ENCODE measurements at places on chromosomes 13 and 19. TPM values are rescaled to one million over a fixed set of nuclear protein-coding genes. Genes with fewer than 3 reads are reported as not detected.

Gene KLC3
- not detected for total RNA-seq

GRCh38 chr13:109802936-109803335, 16.6 kb upstream of the IRS2 start:
- no peak for DNase-seq

GRCh38 chr13:39345982-39346381, 257.0 kb downstream of the LHFPL6 start:
- no peak for DNase-seq

- DNase-seq, result no peak
These were observed 4.8 kb downstream of the NR2F6 start for GRCh38 chr19:17240826-17241399.

Gene ZNF98
- total RNA-seq, result not detected

- no peak for DNase-seq
These were observed 1.8 kb downstream of the HDGFL2 start for GRCh38 chr19:4473763-4474513.

Gene ATP8A2
- 0.86 TPM for total RNA-seq

DNA sequence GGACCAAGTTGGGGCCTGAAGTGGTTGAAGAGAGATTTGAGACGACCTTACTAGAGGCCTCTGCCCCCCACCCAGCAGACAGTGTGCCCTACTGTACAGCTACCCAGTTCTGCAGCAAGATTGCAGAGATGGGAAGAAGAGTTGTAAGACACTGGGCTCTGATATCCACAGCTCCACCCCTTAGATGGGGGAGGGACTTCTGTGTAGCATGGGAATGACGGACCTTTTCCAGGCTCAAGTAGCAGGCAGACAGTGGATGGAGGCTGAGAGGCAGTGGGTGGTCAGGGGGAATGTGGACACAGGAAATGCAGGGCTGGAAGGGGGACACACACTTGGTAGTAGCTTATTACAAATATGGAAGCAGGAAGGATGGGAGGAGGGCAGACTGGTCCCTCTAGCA, 13.0 kb downstream of the LRFN3 start:
- DNase-seq, result no peak

DNA sequence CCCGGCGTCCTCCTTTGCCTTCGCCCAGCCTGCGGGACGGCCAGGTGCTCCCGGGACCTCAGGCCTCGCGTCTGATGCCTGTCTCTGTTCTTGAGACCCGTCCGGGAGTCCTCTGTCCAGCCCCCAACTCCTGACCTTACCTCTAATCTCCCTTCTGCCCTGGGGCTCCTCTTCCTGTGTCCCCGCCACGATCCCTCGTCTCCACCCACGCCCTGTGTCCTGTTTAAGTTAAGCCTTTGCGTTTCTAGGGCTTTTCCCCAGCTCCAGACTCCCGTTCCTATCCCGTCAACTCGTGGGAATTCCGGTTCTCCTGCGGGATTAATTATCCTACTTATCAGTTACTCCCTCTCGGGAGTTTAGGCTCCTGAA, 686 bp downstream of the LENG8 start:
- DNase-seq, result no peak

DNA sequence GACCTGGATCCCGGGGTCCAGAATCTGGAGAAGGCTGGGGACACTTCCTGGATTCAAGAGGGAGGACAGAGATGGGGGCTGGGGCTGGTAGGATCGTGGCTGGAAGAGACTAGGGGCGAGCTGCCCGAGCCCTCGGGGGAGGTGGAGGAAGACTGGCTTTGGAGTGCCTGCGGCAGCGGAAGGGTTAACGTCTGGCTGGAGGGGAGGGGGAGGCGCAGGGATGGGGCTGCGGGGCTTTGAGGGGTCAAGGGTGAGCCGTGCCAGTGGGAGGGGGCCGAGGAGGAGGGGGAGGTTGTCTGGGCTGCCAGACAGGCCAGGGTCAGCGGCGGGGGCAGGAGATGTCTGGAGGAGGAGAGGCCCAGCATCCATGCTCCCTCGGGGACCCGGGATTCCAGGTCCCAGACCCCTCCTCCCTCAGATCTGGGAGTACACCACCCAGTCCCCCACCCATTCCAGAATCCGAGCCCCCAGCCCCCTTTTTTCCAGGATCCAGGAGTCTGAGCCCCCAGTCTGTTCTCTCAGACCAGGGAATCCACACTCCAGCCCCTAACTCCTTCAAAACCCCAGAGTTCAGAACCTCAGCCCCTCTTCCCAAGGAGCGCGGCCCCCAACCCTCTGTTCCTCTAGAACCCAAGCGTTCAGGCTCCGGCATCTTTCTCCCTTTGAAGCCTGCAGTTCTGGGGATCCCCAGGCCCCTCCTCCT, 3.2 kb upstream of the SPACA6 start:
- no peak for DNase-seq

DNA sequence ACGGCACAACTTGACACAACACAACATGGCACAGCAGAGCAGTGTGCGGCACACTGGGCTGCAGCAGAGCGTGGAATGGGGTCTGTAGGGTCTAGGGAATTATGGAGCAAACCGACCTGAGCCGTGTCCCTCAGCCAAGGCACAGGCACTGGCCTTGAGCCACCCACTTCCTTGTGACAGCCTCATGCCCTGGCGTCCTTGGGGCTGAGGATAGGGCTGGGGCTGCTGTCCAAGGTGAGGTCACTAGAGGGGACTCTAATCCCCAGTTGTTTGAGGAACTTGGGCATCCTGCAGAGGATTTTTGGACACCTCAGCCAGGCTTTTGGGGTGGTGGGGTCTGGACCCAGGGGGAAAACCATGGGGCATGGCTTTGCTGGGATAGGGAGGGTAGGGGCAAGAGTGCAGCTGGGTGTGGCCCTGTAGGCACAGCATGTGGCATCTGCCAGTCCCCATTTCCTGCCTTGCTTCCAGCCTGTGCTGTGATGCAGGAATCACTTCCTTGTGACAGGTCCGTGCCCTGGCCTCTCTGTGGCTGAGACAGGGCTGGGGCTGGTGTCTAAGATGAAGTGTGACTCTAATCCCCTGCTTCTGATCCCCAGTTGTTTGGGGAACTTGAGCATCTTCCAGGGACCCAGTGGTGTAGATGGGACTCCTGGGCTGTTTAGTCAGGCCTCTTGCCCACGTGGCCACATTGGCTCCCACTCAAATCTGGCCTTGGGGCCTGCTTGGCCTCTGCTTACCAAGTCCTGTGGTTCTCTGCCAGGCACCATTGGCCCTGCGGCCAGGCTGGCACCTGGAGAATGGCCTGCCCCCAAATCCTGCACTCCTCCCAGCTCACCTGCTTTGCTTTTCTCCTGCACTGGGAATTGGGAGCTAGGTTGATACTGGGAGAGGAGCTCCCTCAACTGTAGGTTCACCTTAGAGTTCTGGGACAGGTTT, 78.5 kb downstream of the SCGB2B2 start:
- DNase-seq, result no peak

- DNase-seq, result no peak
These were observed 12.2 kb upstream of the TIMM44 start for GRCh38 chr19:7955696-7956095.

Gene CACNG8
- not detected for total RNA-seq

DNA sequence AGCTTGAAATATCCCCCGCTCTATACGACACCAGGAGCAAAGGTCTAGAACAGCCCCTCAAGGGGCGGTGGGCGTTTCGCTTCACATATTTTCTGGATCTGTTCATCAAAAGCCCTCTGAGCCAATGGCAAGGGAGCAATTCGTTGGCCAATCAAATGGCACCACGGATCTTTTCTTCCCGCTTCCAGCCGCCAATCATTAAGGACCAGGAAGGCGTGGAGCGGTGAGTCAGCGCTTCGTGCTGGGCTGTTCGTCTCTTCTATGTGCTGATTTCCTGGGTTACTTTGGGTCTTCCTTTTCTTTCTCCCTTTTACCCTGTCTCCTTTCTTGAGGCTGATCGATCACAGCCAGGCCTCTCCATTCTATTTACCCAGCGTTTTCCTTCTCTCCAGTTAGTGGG, at the start of gene NLRP4:
Gene NLRP4, plus strand, starts transcription at position 201 of the 400 bp plus-strand sequence. CDS start 15,541 bp downstream, outside the sequence.
- no peak for DNase-seq

DNA sequence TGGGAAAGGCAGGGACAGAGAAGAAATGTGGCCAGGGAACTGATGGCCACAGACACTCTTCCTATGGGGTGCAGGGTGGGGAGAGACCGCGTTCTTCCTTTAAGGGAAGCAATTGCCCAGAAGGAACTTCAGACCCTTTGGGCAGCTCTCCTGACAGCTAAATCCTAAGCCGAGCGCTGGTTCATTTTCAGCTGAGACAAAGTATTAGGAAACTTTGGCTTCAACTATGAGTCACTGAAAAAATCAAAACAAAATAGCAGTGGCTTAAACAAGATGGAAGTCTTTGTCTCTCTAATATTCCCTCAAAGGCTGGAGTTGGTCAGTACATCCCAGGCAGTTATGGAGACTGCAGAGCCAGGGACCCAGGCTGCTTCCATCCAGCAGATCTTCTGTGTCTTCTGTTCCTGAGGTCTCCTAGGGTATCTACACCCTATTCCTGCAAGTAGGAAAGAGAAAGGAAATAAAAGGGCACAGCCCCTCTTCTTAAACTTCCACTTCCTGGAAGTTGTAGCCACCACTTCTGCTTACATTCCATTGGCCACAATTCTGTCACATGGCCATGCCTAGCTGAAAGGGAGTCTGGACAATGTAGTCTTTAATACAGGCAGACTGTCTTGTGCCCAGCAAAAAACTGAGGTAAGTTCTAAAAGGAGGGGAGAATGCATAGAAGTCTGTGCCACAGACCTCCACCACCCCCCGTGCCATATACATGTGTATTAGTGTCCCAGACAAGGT, 163.5 kb downstream of the KATNAL1 start:
- no peak for DNase-seq

GRCh38 chr19:53982001-53982451, 9.4 kb upstream of the CACNG6 start:
- DNase-seq, result no peak
